ENCODE measurements at places on chromosomes 4 and X.

- DNase-seq = no peak
Observed at GRCh38 chr4:12144051-12144450, 715.4 kb upstream of the HS3ST1 start.

DNA sequence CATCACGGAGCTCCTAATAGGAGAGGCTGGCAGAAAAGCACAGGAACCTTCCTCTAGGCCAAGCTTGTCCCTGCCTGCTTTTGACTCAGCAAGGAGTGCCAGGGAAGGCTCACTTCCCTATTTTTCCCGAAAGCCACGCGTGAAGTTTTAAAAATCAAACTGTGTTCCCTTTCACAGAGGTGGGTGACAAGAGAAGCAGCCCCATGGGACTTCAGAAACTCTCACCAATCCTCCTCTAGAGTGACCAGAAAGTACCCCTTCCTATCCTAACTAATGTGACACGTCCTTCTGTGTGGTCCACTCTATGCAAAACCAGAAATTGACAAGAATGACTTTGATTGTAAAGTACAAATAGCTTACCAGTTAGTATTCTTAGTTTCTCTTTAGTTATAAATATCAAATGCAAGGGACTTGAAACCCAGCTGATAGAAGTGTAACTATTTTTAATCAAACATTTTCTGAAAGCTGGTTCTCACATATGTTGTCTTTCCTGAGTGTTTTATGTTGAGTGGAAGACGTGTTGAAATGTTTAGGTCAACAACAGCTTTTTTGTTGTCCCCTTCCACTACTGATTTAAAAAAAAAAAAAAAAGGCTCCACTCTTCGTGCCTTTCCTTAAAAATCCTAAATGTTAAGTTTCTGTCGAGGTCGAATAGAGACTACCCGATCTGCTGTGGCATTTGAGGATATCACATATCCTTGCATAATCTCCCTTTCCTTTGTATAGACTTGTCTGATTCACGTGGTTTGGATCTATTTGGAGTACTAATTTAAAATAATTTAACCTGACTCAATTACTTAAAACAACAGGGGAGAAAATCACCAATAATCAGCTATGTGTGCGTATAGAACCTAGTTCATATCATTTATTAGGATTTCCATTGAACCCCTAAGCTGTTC is 42.1 kb downstream of the NFKB1 start:
- DNase-seq = no peak

- no peak for DNase-seq
Observed at GRCh38 chr4:116599859-116600258, 485.5 kb downstream of the TRAM1L1 start.

DNA sequence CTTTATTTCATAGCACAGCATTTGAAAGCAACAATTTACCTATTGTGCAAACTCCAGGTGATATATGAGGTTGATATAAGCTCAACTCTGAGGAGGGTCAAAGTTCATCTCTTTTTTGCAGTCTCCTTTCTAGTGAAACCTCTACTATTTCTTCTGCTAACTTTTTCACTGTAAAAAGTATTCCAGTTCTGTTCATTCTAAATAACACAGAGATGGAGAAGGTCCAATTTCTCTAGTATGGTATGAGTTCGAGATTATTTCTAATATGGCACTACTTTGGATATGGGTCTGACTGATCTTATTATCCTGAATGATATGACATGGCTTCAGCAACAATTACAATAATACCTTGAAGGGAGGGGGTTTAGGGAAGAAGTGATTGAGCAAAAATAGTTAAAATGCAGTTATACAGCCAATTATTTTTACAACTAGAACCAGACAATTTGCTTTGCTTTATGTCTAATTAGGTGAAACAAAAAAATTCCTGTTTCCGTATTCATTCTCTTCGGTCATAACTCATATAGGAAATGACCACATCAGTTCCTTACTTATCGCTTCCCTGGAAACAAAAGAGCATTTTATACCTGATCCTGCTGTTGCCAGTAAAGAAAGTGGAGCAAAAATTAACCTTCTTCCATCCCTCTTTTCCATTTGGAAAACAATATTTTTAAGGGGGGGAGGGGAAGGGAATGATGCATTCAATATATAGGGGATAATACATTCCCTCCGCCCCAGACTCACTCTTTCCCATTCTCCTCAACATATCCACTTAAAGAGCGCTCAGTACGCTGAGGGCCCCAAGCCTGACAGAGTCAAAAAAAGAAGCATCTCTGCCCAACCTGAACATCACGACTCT is 1.0 kb downstream of the TBC1D9 start:
- DNase-seq = no peak

- no peak for DNase-seq
Observed at GRCh38 chrX:24498975-24499374, 33.9 kb downstream of the PDK3 start.

DNA sequence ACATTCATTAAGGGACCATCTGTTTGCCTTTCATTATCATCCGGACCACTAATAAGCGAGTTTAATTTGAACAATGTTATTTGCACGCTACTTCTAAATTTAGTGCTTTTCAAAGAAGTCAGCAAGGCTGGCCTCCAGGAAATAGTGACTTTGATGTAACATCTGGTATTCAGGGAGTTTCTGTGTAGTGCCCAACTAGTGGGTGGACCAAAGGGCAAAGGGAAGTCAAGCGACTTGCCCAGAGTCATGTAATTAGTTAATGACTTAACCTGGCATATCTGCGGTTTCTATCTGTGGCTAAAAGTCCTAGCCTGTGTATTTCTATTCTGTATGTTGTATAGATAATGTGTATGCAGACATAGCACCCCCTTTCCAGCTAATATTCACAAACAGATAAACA is 56.3 kb upstream of the LCORL start:
- no peak for DNase-seq

- no peak for DNase-seq
Observed at GRCh38 chr4:176708771-176709311, 83.9 kb downstream of the VEGFC start.

DNA sequence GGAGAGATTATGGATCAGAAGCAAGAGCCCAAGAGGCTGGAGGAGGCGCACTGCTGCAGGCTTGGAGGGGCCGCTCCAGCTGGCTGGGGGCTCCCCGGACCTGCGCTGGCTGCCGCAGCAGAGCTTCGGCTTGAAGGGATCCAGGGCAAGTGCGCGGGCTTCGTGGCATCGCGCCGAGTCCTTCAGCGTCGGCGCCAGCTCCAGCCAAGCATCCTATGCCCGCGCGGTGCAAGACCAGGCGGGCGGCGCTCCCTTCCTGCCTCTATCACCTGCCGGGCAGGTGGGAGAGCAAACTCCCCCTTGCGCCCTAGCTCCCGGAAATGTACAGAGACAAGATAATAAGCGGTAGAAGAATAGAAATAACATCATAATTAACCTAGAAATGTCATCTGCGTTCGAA is 10.5 kb upstream of the UCP1 start:
- DNase-seq = no peak

DNA sequence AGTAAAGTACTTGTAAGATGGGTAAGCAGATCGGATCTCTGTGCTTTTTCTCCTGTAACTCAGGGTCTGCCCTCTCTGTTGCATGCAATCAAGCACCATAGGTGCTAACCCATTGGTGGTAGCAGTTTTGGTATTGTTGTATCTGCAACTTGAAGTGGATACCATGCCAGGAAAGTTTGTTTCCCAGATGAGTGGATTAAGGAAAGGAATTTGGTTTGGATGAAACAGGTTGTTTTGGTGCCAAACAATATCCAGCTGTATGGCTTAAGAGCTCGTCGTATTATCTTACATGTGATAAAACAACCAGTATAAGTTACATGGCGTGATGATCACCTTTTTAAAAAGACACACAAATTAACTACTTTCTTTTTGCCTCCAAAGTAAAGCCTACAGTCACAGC is 280.9 kb upstream of the TENM3 start:
- DNase-seq = no peak

DNA sequence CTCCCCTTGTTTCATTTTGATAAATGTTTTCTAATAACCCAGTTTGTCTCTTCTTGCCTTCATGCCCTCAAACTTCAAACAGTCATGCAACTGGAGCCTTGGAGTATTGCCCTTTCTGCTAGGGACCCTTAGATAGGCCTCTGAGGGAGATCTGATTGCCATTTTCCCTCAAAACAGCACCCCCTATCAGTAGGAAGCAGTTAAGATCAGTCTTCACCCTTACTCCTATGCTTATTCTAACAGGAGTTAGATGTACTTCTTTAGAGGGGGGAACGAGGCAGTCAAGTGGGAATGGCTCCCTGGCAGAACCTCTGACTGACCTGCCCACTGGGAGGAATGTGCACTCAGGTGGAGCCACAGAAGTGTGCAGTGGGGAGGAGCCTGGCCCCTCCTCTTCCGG is 74.1 kb downstream of the FAM47A start:
- no peak for DNase-seq

GRCh38 chr4:5110901-5111300 is 59.6 kb downstream of the STK32B start:
- DNase-seq = no peak

DNA sequence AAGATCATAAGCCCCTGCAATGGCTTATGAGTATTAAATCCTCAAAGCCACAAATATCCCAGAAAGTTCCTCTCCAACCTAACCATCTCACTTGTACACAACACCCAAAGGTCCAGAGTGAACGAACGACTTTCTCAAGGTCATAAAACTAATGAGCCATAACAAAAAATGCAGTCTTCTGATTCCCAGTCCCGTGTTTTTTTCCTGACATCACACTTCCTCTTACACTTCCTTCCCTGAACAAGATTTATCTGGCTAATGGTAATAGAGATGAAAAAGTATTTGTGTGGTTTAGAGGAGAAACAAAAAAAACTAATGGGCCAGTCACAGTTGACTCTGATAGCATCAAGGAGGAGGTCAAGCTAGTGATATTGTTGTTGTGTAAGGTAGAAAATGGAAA is 99.5 kb upstream of the KLHL13 start:
- no peak for DNase-seq

DNA sequence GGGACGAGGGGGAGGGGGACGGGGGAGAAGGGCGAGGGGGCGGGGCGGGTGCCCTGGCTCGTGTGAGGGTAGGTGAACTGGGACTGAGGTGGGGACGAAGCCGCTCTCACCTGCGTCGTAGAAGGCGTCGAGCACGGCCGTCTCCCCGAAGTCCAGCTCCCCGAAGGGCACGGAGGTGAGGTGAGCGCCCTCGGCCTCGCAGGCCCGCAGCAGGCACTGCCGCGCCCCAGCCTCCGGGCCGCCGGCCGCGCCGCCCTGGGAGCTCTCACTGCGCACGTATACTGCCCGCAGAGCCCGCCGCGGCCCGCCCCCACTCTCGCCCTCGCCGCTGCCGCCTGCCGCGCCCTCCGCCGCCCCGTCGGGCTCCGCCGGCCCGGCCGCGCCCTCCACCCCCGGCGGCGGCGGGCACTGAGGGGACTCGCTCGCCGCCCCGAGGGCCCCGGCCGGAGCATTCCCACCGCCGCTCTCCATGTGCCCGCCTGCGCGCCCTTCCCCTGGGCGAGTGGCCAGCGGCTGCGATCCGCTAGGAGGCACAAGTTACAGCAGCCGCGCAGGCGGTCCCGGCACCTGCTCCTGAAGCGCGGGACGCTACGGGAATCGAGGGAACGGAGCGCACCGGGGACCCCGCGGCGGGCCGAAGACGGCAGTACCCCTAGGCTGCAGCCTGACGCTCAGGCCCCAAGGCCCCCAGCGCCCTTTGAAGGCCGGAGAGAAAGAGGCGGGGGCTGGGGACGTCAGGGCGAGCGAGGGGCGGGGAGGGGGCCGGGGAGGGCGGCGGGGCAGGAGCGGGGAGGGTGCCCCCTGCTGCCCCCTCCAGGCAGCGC is at the start of gene MAP3K15:
Gene MAP3K15, minus strand, starts transcription at position 718 of the 824 bp plus-strand sequence. Its CDS starts 247 bp downstream, at position 471.
- no peak for DNase-seq

- DNase-seq = no peak
Observed at GRCh38 chr4:31557437-31557836, 837.3 kb downstream of the PCDH7 start.

All from C1 segment of cervical spinal cord (tissue), 14 donors.